Omental fat pad (tissue), 4 donors: ENCODE measurements at places on chromosomes 5 and 9.
A peak's percentile ranks its signal among the peaks of the same experiment; 100 is the strongest.

DNA sequence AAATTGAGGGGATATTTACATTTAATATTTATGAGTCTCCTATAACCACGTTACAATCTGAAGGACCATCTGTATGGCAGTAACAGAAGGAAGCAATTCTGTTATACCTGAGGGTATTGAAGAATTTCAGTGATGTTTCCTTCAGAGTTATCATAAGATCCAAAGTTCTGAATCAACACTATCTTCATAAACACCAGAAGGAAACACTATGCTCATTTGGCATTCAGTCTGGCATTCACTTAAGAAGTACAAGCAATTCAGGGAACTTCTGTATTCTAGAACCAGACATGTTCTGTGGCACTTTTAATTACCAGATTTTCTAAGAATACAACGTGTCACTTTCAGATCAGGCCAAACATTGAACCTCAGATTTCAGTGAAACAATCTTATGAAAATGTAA lies 9.6 kb downstream of the DAB2 start:
- DNase-seq, result no peak

GRCh38 chr5:10454591-10455276 lies 13.1 kb downstream of the ROPN1L start:
- no peak for DNase-seq

DNA sequence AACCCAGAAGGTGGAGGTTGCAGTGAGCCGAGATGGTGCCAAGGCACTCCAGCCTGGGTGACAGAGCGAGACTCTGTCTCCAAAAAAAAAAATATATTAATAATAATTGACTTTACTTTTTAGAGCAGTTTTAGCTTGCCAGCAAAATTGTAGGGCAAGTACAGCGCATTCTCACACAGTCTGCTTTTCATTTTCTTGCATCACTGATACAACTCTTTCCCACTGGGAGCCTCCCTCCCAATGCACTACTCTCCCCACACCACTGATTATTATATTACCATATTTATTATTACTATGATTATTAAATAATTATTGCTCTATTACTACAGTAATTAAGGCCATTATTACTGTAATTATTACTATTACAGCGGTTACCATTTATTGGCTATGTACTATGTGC lies 212.8 kb downstream of the GNA14 start:
- no peak for DNase-seq

DNA sequence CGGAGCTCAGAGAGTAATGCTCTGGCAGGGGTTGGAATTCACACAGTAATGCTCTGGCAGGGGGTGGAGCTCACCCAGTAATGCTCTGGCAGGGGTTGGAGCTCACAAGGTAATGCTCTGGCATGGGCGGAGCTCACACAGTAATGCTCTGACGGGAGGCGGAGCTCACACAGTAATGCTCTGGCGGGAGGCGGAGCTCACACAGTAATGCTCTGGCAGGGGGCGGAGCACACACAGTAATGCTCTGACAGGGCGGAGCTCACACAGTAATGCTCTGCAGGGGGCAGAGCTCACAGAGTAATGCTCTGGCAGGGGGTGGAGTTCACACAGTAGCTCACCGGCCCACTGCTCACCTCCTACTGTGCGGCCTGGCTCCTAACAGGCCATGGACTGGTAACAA lies 47.2 kb upstream of the LPCAT1 start:
- no peak for DNase-seq

DNA sequence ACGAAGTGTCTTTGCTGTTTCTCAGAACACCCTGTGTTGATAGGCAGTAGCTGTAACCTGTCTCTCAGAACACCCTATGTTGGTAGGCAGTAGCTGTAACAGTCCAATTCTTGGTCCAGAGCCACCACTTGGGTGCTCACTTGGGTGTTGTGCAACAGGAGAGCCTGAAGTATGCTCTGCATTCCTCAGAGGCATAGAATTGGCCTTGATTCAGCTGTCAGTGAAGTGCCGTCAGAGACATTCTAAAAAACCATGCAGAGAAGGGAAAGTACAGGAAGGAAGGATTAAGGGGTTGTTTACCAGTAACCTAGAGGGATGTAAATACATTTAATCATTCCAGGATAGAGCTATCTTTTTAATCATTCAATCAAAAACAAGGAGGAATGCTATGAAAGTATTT lies 231.2 kb downstream of the ARRDC3 start:
- DNase-seq, result peak; percentile 30

DNA sequence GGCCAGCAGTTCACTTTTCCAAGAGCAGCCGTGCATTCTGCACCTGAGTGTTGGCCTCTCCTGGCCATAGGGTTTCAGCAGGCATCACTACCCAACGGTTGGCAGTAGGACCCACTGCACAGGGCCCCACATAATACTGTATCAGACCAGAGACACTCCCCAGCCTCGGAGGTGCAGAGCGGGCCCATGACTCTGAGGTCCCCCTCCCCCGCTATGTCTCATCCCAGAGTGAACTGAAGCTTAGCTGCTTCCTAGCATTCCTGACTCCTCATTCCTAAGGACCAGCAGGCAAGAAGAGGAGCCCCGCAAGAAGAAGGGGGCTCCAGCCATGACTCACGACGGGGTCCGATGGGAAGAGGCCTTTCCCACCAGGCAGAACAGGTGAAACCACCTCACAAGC lies 67.2 kb downstream of the CAMSAP1 start:
- DNase-seq, result no peak

- DNase-seq, result no peak
Measured at GRCh38 chr5:135448791-135449507, 1.8 kb upstream of the DCANP1 start.

- no peak for DNase-seq
Measured at GRCh38 chr5:151751091-151751490, 7.3 kb downstream of the ATOX1 start.

DNA sequence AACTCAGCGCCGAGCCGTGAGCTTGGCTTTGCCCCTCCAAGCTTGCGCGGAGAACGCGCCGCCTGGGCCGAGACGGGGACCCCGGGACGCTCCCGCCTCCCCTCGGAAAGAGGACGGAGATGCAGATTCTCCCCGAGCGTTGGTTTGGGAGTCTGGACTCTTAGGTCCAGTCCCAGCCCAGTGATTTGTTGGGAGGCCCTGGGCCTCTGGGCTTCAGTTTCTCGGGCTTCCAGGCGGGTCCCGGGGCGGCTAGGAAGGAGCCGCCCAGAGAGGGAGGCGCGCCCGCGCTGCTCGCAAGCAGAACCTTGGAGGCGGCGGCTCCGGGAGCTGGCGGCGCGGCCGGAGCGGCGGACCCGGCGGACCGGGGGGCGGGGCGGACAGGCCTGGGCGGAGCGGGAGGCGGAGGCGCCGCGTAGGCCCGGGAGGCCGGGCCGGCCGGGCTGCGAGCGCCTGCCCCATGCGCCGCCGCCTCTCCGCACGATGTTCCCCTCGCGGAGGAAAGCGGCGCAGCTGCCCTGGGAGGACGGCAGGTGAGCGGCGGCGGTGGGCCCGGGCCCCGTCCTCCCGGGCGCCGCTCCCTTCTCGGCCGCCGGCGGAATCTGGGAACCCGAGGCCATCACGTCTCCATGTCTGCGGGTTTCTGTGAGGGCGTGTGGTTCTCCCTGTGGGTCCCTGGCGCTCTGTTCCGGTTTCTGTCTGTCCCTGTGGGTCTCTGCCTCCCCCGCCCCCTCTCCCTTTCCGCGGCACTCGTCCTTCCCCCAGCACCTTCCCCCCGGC lies at the start of gene B4GALT7:
Gene B4GALT7, plus strand, starts transcription at position 402 of the 777 bp plus-strand sequence. Its CDS starts 79 bp downstream, at position 481.
- DNase-seq, result no peak

- DNase-seq, result no peak
Measured at GRCh38 chr5:141715346-141715905, 33.4 kb upstream of the ARAP3 start.

DNA sequence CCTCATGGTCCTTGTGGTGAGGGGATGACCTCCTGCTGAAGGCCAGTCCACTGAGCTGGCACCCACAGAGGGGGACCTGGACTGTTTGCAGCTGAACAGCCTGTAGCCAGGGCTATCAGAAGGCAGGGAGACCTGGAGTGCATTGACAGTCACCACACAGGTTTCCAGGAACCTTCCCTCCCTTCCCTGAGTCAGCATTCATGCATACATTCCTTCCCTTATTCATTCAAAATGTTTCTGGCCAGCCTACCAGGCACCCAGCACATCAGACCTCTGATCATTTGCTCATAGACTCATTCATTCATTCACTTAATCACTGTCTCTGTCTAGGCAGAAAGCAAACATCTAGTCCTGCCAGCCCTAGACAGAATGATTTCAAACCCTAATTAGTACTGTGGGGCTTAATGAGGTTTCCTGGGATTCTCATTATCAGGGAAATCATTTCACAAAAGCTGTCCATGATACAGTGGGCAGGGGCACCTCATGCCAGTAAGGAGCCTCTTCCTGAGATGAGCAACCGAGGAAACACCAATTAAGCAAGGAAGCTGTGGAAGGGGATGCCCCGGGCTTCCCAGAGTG lies 110.1 kb upstream of the PPP1R26 start:
- DNase-seq, result no peak

DNA sequence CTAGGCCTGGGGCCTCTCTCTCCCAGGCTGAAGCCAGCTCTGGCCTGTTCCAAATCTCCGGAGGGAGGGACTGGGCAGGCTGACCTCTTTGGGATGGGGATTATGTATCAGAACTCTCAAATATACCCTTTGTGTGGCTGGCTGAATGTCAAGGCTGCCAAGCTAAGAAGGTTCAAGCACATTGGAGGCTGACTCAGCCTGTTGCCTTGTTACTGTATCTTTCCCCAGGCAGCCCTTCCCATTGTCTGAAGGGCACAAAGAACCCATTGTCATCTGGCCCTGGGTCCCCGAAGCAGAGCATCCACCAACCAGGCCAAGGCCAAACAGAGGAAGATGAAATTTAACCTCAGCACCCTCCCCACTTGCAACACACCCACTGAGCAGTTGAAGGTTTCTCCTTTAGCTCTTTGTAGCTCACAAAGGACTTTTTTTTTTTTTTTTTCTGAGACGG lies 7.3 kb upstream of the SPARC start:
- no peak for DNase-seq

GRCh38 chr5:177432839-177433657 lies 6.6 kb downstream of the GRK6 start:
- no peak for DNase-seq

- DNase-seq, result no peak
Measured at GRCh38 chr5:115418788-115419187, 122.3 kb upstream of the CCDC112 start.

DNA sequence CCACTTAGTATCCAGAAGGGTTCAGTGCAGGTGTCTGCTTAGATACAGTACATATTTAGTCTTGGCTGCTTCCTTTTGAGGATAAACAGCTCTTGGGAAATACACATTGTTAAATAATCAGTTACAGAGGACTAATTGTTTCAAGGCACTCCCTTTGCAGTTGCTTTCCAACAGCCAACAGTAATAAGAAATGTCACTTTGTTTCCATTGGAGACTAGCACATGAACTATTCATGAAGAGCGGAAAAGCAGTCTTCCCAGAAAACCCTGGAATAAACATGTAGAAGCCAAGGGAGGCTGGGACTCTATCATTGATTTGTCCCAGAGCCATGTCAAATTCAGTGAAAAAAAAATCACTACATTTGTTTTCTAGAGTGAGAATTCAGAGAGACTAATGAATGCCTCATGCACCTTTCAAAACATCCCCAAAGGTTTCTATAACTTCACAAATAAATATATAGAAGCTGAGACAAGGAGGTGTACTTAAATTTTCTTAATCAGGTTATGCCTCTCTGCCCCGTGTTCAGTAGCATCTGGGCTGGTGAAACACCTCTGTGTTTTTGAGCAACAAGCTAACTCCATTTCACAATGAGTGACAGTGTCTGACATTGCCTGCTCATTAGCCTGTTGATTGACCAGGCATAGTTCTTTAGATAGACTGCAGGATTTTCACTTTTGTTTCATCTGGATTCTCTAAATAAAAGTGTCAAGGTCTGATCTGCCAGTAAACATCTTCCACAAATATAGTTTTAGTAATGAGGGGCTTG lies 271.5 kb downstream of the ARRDC3 start:
- no peak for DNase-seq

DNA sequence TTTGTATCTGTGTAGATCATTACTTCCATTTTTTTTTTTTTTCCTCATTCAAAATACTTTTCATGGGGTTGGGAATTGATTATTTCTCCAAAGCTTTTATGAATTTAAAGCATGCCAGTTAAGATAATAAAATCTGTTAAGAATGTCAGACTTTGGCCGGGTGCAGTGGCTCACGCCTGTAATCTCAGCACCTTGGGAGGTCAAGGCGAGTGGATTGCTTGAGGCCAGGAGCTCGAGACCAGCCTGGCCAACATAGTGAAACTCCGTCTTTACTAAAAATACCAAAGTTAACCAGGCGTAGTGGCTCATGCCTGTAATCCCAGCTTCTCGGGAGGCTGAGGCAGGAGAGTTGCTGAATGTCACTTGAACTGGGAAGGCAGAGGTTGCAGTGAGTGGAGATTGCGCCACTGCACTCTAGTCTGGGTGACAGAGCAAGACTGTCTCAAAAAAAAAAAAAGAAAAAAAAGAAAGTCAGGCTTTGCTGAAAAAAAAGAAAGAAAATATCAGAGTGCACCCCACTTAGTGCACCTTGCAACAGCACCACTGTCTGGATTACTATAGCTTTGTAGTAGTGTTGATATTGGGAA lies 18.5 kb downstream of the TBC1D2 start:
- DNase-seq, result no peak

DNA sequence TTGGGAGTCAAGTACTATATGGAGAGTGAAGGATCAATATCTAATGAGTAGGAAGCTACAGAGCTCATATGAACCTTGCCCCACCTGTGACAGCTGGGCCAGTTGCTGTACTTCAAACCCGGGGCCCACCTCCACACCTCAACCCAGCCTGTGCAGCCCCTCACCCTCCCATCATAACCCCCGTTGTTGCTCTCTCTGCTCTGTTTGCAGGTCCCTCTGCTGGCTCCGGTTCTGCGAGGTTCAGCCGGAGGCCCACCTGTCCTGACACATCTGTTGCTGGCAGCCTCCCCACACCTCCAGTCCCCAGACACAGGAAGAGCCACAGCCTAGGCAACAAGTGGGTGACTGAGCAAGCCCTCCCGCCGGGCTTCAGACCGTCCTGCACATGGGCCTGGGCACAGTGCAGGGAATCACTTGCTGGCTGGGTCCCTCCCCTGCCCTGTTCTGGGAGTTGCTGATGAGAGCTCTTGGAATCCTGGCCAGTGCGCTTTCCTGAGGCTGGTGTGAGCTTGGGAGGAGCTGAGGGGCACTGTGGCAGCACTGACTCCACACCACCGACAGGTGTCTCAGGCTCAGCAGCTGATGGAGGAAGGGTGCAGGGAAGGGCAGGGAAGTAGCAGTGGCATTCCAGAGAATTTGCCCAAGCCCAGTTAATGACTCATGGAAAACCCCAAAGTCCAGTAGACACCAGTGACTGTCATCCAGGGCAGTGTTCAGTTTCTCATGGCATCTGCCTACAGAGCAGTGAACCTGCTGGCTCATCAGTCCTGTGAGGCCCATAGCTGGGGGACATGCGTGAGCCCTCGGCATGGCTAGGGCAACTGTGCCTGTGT lies 69.5 kb upstream of the GARNL3 start:
- no peak for DNase-seq

GRCh38 chr5:3336666-3337065 lies 259.0 kb upstream of the IRX1 start:
- no peak for DNase-seq

GRCh38 chr5:123665822-123666371 lies 153.9 kb downstream of the CSNK1G3 start:
- no peak for DNase-seq

DNA sequence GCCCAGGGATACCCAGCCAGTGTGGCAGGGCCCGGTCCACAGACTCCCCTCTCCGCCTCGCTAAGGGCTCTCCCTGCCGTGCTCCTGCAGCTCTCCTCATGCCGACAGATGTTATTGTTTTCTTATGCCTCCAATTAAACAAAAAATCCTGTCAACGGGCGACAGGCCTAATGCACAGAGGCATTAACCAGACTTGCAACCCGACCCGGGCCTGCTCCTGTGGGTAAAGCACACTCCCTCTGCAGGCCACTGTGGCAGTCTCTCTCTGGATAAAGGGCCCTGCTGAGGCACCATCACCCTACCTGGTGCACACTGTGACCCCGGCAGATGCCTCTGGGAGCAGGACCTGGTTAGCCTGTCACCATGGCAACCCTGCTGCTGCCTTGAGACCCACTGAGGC lies 27.5 kb upstream of the HAND1 start:
- no peak for DNase-seq
